CD4-positive, alpha-beta memory T cell (primary cell): ENCODE measurements at places on chromosomes 7 and 10. TPM values are rescaled to one million over a fixed set of nuclear protein-coding genes. Genes with fewer than 3 reads are reported as not detected.

Gene SFTPA2
- not detected for total RNA-seq

Gene AMPH
- total RNA-seq, result 0.14 TPM

Gene MRLN
- not detected for total RNA-seq

Gene XRCC2
- total RNA-seq, result 1.1 TPM

DNA sequence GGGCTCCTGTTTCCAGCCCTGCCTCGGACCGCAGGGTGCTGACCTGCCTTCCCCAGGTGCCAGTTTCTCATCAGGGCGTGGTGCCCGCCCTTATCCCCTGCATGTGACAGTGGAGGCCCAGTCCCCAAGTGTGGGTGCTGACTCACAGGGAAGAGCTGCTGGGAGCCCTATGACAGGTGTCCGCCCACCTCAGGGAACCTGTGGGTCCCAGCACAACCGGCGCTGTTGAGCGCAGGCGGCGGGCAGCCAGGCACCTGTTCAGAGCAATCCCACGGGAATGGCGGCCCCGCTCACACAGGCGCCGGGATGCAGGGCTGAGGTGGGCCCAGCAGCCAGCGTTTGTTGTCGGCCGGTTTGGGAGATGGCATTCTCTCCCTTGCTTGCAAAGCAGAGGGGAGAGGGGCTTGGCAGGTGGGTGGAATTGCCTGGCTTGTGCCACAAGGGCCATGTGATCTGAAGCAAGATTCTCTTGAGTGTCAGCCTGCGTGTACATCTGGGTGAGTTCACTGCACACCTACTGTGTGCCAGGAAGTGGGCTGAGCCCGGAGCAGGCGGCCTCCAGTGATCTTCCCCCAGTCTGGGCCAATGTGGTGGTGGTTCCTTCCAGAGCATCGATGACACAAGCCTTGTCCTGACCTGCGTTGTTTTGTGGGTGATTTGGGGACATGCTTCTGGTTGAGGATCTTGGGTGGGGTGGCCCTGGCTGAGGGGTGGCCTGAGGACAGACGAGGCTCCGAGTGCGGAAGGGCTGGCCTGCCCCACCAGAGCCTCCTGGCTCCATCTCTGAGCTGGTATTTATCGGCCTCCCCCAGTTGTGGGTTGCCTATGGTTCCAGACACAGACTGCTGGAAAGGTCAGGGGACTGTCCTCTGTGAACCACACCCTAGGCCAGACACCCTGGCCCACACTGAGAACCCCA lies 2.4 kb downstream of the PWWP2B start:
- no peak for DNase-seq
- H3K4me3 ChIP-seq, result no peak overlapping the region
- H3K36me3 ChIP-seq, result no peaks in the 10 kb centered on the region
- no peak overlapping the region for H3K27ac ChIP-seq
- H3K4me1 ChIP-seq, result peaks cover 26% of the 10 kb centered on the region

DNA sequence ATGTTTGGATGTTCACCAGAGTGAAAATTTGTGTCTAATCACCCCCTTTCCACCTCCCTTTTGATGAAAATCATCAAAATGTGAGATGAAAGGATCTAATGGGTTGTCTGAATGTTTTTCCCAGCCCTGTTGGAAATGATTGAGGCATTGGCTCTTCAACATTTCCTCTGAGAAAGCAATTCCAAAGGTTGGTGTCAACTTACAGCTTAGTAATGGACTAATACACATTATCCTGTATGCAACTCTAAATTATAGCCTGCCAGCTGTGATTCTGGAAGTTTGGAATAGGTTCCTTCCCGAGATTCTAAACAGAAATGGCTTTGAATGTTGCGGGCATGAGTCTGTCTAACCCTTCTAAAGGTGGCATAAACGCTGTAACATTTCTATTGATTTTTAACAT lies 152.9 kb downstream of the DYNC1I1 start:
- H3K27me3 ChIP-seq, result peaks cover 3% of the 10 kb centered on the region
- no peaks in the 10 kb centered on the region for H3K4me1 ChIP-seq
- no peaks in the 10 kb centered on the region for H3K36me3 ChIP-seq
- DNase-seq, result no peak
